ENCODE measurements at places on chromosomes 5 and 9.

GRCh38 chr5:5327126-5327525, 95.4 kb upstream of the ICE1 start:
- no peak for DNase-seq

GRCh38 chr5:26681861-26682260, 356.5 kb downstream of the CDH9 start:
- DNase-seq: no peak

DNA sequence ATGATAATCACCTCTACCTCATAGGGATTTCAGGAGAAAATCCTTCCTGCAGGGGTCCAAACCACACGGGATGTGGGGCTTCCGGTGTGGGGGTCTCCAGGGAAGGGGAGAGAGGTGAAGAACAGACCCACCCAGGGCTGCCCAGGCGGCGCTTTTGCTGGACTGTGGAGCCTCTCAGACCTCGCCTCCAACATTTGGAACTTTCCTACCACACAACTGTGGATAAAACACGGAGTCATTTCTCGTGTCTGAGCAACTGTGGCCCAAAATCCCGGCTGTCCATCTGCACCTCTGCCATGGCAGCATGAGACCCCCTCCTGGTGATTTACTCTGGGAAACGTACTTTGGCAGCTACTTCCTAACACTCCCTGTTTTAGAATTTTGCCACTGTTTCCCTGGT, 307.8 kb upstream of the IRX4 start:
- DNase-seq: peak; percentile 23

- no peak for DNase-seq
Observed at GRCh38 chr9:20569525-20569924, 52.8 kb downstream of the MLLT3 start.

- DNase-seq: no peak
Observed at GRCh38 chr5:104146652-104147051, 584.1 kb upstream of the NUDT12 start.
